Effector CD8-positive, alpha-beta T cell (primary cell): ENCODE measurements at places on chromosomes 6 and 20.
A peak's percentile ranks its signal among the peaks of the same experiment; 100 is the strongest.

GRCh38 chr6:104718672-104719071 lies 141.0 kb downstream of the HACE1 start:
- DNase-seq: no peak

DNA sequence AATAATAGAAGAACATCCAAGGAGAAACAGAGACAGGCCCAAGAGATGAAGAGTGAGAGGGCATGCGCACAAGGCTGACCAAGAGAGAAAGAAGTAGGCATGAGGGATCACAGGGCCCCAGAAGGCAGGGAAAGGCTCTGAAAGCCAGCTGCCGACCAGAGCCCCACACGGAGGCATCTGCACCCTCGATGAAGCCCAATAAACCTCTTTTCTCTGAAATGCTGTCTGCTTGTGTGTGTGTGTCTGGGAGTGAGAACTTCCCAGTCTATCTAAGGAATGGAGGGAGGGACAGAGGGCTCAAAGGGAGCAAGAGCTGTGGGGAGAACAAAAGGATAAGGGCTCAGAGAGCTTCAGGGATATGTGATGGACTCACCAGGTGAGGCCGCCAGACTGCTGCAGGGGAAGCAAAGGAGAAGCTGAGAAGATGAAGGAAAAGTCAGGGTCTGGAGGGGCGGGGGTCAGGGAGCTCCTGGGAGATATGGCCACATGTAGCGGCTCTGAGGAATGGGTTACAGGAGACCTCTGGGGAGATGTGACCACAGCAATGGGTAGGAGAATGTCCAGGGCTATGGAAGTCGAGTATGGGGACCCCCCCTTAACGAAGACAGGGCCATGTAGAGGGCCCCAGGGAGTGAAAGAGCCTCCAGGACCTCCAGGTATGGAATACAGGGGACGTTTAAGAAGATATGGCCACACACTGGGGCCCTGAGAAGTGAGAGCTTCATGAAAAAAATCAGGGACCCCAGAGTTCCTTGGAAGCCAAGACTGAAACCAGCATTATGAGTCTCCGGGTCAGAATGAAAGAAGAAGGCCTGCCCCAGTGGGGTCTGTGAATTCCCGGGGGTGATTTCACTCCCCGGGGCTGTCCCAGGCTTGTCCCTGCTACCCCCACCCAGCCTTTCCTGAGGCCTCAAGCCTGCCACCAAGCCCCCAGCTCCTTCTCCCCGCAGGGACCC lies 981 bp upstream of the TNF start:
- no peak for DNase-seq

DNA sequence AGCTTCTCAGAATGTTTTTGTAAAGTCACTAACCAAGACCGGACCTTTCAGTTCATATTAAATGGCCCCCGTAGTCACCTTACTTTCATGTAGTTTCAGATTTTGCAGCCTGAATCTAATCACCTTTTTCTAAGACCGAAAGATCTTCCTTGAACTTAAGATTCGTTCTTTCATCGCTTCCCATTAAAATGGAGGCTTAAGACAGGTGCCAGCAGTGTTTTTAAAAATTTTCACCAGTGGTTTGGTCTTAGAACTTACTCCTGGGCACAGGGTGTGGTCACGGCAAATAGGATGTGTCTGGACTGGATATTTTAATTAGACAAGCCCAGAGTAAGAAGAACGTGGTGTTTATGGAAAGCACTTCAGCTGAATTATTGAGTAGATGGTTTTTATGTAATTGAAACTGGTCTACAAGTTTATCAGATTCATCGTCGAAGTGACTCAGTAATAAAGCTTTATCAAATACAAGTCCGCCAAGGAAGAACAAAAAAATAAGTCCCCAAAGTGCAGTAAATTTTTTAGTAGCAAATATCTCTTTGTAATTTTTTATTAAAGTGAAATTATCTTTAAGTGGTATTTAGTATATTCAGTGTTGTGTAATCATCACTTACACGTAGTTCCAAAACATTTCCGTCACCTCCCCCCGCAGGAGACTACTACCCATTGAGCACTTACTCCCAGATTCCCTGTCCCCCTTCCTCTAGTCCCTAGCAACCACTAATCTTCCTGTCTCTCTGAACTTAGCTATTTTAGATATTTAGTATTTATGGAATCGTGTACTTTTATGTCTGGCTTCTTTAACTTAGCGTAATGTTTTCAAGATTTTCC lies 868 bp downstream of the SRSF3 start:
- no peak for DNase-seq

GRCh38 chr6:95574811-95575210 lies 2.5 kb upstream of the MANEA start:
- DNase-seq: no peak

GRCh38 chr6:36964349-36964748 lies 9.8 kb downstream of the PI16 start:
- no peak for DNase-seq

DNA sequence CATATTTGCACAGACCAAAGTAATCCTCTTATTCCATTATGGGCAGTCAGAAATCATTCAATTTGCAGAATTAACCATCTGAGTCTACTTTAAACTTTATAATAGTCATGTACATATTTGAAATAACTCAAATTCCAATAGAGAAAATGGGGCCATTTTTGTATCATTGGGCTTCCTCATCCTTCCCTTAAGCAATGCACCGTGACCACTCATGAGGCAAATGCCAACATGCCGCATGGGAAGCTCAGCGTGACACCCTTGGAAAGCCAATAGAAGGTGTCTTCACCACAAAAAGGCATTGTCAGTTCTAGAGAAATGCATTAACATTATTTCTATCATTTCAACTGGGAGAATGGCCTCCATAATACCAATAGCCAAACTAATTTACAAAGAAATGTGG lies 38.5 kb downstream of the SIM1 start:
- DNase-seq: no peak

GRCh38 chr6:150418827-150419594 lies 50.2 kb downstream of the IYD start:
- peak; percentile 21 for DNase-seq

DNA sequence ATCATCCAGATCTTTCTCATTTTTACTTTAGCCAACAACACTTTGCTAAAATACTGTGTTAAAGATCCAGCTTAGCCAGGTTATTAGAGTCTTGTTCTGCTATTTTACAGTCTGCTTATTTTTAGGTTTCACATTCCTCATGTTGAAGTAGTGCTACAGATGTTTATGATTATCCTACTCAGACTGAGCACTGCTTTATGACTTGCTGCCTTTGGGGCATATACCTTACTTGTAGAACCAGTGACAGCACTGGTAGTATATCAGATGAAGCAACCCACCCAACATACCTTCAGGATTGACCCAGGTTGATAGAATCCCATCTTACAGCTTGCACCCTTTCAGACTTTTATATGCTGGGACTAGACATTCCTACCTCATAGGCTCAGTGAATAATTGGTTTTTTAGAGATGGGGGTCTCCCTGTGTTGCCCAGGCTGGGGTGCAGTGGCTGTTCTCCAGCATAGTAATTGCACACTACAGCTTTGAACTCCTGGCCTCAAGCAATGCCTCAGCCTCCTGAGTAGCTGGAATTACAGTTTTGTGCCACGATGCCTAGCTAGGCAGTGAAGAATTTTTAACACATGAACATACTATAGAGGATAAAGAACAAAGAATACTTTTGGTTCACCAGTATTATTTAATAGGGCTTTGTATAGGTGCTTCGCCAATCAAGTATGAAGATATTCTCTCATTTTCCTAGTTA lies 63.8 kb upstream of the DYNLRB1 start:
- no peak for DNase-seq

DNA sequence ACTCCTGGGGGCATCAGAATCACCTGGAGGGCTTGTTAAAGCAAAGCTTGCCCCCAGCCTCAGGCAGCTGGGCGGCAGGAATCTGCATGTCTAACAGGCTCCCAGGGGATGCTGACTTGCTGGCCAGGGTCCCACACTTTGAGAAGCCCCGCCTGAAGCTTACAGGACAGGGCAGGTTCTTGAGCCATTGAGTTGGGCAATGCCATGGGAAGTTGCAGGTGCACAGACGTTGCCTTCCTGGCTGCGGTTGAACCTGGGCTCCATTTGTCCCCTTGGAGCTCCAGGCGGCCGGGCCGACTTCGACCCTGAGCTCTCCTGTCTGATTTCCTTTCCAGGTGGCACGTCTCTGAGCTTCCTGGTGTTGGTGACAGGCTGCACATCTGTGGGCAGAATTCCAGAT lies 46.8 kb downstream of the SYNJ2 start:
- DNase-seq: no peak

DNA sequence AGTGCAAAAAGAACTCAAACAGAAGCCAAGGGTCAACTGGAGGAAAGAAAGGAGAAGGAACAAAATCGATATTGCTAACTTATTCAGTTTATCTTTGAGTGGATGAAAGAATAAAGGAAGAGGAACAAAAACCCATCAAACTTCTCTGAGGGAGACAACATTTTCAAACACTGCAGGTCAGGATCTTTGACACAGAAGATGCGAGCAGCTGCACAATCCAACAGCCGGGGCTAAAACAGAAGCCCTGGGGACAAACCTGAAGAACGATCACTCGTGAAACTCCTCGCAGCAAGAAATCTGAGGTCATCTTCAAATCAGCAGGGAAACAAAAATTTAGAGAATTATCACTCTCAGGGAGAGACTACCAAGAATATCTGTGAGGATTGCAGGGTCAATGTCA lies 14.2 kb downstream of the SLC23A2 start:
- no peak for DNase-seq

- no peak for DNase-seq
These were observed 24.6 kb downstream of the EDN1 start for GRCh38 chr6:12314751-12315150.

DNA sequence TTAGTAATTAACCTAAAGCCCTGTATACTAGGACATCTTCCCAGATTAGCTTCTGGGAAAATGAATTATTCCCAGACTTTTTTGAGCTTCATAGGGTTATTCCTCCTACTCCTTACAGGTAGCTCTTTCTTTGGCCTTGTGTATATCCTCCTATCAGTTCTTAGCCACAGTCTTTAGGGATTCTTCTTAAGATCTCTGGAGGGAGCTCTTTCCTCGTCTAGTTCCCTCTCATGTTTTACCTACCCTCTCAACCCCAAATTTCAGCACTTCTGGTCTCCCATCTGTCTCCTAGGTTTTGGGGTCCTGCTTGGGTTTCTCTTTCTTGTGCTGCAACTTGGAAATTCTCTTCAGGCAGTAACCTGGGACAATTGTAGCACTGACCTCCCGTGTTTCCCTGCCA lies 46.4 kb upstream of the SLC35B3 start:
- DNase-seq: no peak

- no peak for DNase-seq
These were observed 125.8 kb upstream of the ENPP5 start for GRCh38 chr6:46296586-46296985.

GRCh38 chr6:11968241-11968806 lies 43.8 kb upstream of the HIVEP1 start:
- DNase-seq: no peak

GRCh38 chr20:31712112-31712553 lies 10.5 kb downstream of the BCL2L1 start:
- DNase-seq: no peak

DNA sequence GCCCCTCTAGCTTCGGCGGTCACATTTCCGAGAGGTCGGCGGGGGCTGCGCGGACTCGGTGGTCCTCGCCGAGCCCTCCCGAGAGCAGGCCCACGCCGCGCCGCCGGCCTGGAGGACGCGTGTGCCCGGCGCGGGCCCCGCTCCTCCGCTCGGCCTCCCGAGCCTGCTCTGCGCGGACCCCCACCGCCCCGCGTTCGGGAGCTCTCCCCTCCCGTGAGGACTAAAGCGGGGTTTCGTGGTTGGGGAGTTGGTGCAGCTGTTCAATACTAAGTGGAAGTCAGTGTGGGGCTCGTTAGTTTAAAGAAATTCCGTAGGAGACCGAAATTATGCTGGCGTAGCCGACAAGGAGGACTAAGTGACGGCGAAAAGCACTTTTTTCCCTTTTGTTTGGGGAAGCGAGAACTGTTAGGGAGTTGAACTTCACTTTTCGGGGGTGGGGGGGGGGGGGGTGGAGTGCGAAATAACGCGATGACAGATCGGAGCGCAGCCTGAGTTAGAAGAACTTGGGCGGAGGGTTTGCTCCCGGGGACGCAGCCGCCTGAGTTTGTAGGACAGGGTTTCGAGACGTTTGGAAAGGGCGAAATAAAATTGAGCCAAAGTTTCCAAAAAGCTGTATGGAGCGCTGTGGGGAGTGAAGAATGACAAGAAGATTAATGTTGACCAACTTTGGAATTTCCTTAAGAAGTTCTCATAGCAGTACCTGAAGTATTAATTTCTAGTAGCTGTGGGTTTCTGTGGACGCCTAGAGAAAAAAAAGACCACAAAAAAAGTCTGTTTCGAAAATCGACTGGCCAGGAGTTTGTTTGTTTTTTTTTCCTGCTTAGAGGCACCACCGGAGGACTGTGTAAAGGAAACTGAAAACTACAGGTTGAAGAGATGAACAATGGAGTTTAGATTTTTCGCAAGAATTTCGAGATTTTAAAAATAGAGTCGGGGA lies 1.4 kb downstream of the QKI start:
- DNase-seq: peak; percentile 11

DNA sequence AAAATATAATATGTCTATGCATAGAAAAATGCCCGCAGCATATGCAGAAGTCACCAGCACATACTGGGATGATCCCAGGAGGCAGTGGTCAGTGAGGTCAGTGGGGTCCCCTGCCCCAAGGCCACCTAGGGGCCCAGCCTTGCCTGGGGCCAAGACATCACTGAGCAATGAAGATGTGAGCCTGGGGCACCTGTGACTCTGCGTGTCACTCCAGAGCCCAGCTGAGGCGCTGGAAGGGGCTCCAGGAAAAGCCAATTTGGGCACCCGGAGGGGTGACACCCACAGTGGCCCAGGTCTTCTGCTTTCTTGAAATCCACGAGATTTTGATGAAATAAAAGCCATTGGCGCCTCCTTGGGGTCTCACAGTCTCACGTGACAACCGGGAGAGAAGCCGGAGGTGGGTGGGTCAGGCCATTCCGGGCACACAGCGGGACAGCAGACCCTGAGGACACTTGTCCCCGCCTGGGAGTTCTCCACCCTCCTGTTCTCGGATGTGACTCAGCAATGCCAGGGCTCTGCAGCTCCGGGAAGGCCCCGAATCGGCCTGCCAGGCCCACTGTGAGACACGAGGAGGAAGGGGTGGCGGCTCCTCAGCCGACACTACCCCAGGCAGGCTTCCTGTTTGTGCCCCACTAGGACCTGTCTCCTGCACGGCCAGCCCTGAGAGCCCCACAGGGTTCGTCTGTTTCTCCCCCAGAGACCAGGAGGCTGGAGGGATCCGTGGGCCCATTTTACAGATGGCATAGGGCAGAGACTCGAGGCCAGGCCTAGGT lies 24.4 kb upstream of the SLCO4A1 start:
- no peak for DNase-seq

DNA sequence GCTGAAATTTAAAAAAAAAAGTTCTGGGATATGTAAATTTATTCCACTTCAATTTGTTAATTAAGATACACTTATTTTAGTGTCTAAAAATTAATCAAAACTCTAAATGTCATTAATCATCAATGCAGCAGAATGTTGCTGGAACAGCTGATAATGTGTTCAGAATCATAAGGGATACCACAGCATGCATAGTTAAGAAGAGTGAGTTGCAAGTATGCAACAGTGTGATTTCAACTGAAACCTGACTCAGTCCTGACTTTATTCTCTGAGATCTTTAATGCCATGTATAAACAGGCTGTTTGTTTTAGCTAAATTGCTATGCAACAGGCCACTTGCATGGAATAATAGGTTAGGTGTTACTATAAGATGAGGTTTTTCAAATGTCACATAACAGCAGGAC lies 1.4 kb downstream of the GRIK2 start:
- DNase-seq: no peak

GRCh38 chr20:32391003-32391402 lies 32.9 kb downstream of the ASXL1 start:
- DNase-seq: no peak
